GM12864 (cell line): ENCODE measurements at places on chromosomes 2 and 18.

DNA sequence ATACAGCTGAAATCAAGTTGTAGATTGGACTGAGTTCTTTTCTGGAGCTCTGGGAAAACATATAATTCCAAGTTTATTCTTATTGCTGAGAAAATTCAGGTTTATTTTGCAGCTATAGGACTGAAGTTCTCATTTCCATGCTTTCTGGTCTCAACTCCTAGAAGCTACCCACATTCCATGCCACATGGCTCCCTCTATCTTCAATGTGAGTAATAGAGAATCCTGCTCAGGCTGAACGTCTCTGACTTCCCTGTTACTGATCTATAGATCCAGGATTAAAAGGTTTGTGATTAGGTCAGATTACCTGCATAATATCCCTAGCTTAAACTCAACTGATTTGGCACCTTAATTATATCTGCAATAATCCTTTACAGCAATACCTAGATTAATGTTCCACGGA, 453.8 kb upstream of the MC4R start:
- DNase-seq = no peak

- no peak for DNase-seq
Observed at GRCh38 chr2:40043191-40043590, 264.1 kb upstream of the THUMPD2 start.

DNA sequence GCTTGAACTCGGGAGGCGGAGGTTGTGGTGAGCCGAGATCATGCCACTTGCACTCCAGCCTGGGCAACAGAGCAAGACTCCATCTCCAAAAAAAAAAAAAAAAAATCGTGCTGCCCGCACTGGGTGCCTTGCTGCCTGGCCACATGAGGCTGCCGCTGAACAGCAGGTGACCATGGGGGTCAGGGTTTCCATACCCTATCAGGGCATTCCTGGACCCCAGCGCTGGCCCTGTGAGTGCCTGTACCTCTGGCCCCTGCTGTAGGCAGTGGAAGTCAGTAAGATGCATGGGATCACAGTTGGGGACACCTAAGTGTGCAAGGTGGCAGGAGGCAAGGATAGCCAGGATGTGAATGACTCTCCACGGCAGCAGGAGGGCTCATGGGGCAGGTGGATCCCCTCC, 18.9 kb downstream of the SAG start:
- no peak for DNase-seq

DNA sequence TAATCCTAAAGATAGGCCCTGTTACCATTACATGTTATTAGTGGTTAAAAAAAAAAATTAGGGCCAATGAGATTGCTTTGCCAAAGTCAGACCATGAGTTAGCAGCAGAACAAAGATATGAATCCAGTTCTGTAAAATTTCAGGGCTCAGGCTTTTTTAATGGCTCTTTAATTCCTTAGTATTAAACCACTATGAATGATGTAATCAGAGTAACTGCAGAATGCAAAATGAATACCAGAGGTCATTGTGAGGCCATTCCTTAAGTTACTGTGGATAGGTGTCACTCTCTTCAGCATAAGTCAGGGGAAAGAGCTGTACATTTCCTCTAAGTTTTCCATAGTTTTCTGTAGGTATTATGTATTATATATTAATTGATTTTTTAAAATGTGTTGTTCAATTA, 42.2 kb upstream of the TBR1 start:
- no peak for DNase-seq

DNA sequence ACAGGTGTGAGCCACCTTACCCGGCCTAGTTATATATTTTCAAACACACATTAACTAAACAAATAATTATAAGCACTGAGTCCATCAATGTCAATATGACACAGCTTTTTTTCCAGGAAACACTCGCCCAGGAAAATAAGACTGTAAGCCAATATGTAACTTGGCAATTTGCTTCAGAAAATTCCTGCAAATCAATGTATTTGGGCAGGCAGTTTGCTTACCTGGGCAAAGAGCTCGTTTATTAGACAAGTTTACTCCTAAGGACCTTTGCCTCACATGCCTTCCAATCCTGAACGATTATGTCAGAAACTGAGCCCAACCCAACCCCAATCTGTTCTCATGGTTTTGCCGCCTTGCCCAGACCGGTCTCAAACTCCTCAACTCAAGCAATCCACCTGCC, 34.7 kb upstream of the NDUFV2 start:
- no peak for DNase-seq

DNA sequence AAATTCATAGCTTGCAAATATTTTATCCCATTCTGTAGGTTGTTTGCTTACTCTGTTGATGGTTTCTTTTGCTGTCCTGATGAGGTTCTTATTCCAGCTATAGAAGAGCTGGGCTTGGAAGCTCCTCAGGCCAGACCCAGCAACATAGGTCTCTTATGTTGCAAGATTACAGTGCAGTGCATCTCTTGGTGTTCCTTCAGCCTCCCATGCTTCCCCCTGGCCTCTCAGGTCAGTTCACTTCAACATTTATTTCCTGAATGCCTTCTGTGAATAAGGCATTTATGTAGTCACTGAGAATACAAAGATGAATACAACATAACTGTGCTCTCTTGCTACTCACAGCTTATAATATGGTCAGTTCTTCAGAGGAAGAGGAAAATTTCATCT, 179.0 kb upstream of the SLC39A10 start:
- DNase-seq = no peak

DNA sequence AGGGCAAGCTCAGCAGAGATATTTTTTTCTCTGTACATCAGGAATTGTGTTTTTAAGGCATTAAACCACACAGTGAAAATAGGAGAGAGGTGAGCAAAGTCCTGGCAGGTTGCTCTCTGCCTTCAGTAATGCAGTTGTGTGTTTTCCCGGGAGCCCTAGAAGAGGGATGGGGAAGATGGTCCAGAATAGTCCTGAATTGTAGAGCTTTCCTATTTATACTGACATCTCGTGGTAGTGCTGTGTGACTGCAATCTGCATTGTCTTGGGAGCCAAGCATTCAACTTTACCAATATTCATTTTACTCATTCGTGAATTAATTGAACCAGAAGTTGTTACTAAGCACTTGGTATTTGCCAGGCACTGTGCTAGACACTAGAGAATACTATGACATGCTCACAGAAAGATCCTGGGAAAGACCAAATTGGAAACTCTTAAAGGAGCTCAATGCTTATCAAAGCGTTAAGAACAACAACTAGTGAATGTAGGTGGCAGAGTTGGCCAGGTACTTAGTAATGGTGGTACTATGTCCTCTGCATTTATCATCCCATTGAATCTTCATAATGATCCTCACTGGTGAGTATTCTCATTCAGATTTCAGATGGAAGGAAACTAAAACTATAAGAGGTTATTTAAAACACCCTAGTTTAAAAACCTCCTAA, 214.6 kb downstream of the TRIB2 start:
- DNase-seq = no peak

DNA sequence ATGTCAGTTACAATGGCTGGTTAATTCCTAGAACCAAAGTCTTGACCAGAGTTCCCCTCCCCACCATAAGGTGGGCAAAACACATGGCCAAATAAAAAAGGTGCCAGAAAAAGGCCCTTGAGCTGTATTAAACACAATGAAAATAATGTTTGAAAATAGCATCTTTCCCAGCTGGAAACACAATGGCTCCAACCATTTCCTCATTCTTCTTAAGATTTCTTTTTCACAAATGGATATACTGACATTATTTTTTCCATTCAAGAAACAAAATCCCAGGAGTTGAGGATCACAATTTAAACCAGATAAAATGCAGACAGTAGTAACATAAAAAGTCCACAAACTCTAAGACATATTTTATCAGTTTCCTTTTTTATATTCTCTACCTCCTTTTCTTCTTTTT, 143.8 kb downstream of the EXOC6B start:
- no peak for DNase-seq

DNA sequence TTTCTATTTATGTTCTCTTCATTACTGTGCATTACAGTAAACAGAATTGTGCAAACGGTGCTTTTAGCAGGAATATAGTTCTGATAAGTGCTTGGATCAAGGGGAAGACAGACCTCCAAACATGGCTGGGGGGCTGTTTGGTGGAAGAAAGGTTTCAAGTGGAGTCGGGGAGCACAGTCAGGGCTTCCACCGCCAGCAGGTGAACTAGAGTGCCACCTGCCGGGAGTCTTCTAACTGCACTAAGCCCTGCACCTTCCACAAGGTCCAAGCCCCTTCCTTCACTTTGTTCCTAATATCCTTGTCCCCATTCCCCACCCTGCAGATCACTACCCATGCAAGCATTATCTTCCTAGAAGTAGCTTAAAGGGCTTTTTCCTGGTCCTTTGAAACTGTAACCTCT, 11.1 kb downstream of the ONECUT2 start:
- DNase-seq = no peak
